Large intestine (tissue), 12 donors: ENCODE measurements at places on chromosomes 2 and 18. TPM values are rescaled to one million over a fixed set of nuclear protein-coding genes. Genes with fewer than 3 reads are reported as not detected.

DNA sequence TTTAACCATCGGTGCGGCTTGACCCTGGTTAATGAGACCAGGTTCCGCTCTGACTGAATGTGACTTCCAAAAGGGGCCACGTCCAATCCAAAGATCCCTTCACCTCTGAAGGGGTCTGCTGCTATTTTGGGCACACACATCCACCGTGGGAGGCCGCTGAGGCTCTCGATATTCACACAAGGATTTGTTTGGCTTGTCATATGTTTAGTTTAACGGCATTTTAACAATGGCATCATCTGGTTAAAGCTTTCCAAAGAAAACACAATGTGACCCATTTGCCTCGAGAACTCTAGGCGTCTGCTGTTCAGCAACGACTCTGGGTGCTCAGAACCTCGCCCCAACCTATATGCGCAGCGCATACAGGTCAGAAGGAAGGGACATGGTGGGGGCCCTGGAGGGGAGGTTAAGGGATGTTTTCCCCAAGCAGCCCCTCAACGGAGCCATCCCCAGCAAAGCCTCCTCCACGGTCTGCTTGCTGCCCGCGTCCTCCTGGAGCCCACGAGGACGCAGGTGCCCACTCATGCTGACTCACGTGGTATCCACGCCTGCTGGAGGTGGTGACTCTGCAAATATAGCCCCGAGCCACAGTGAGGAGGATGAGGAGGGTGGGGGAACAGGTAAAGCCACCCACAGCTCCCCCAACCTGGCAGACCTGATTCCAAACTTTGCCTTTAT, 260.3 kb downstream of the HDAC4 start:
- H3K4me3 ChIP-seq: no peak overlapping the region
- H3K27me3 ChIP-seq: no peaks in the 10 kb centered on the region
- peaks cover 60% of the 10 kb centered on the region for H3K36me3 ChIP-seq

The TDRD15 gene
- polyA plus RNA-seq: not detected

- H3K36me3 ChIP-seq: no peaks in the 10 kb centered on the region
- H3K4me1 ChIP-seq: no peaks in the 10 kb centered on the region
- no peaks in the 10 kb centered on the region for H3K27me3 ChIP-seq
- H3K4me3 ChIP-seq: no peak overlapping the region
- H3K27ac ChIP-seq: no peak overlapping the region
Observed at GRCh38 chr2:173764094-173764493, 201.1 kb downstream of the SP3 start.

- no peaks in the 10 kb centered on the region for H3K27me3 ChIP-seq
- H3K4me3 ChIP-seq: peak overlapping the region; percentile 77
- peak overlapping the region; percentile 86 for H3K27ac ChIP-seq
- peaks cover 22% of the 10 kb centered on the region for H3K36me3 ChIP-seq
- peak; percentile 60 for DNase-seq
Observed at GRCh38 chr2:96815326-96816126, 542 bp upstream of the CNNM3 start.

DNA sequence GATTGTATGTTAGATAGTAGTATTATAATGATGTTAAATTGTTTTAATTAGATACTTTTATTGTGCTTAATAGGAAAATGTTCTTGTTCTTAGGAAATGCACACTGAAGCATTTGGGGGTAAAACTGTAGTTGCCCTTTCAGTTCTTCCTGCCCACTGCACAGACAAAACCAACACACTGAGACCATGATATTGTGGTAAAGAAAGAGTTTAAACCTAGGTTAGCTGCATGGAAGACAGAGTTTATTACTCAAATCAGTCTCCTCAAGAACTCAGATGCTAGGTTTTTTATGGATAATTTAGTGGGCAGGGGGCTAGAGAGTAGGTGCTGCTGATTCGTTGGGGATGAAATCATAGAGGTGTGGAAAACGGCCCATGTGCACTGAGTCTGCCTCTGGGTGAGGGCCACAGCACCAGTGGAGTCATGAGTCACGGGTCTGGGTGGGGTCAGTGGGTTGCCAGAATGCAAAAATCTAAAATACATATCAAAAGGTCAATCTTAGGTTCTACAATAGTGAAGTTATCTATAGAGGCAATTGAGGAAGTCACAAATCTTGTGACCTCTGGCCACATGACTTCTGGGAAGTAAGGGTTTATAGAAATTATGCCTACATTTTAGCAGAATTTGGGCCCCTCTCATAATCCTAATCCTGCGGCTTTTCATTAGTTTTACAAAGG, 283.4 kb upstream of the FBXO11 start:
- H3K27me3 ChIP-seq: no peaks in the 10 kb centered on the region
- H3K36me3 ChIP-seq: no peaks in the 10 kb centered on the region
- DNase-seq: no peak
- no peaks in the 10 kb centered on the region for H3K4me1 ChIP-seq
- H3K4me3 ChIP-seq: no peak overlapping the region

DNA sequence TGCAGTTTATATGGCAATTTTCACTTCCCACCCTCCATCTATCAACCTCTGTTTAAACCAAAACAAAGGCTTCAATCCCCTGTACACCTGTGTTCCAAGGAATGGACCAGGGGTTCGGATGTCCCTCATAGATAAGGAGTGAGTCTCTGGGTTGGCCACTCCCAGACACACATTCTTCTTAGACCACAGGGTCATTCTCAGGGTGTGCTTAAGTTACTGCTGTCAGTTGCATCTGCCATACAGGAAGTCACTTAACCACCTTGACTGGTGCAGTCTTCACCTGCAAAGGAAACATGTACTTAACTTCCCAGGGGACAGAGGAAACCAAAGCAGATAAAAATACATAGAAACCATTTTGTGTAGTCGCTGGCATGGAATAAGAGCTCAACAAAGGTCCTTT, 151.0 kb upstream of the NDUFV2 start:
- no peak overlapping the region for H3K27ac ChIP-seq
- no peak for DNase-seq
- H3K4me1 ChIP-seq: peaks cover 4% of the 10 kb centered on the region
- H3K27me3 ChIP-seq: no peaks in the 10 kb centered on the region
- H3K36me3 ChIP-seq: no peaks in the 10 kb centered on the region

GRCh38 chr2:96146153-96146880, 1.1 kb upstream of the DUSP2 start:
- peaks cover 7% of the 10 kb centered on the region for H3K27me3 ChIP-seq
- no peak for DNase-seq
- peaks cover 15% of the 10 kb centered on the region for H3K4me1 ChIP-seq

The GCKR gene
- 2.9 TPM for polyA plus RNA-seq

The CRYBA2 gene
- 13.3 TPM for polyA plus RNA-seq

- no peak overlapping the region for H3K27ac ChIP-seq
- H3K4me1 ChIP-seq: no peaks in the 10 kb centered on the region
- H3K36me3 ChIP-seq: no peaks in the 10 kb centered on the region
Observed at GRCh38 chr18:4544142-4544541, 89.0 kb upstream of the DLGAP1 start.

GRCh38 chr2:219418155-219419011, at the start of gene DES:
TSS of gene DES (plus strand) at chr2:219418377. CDS start at chr2:219418463, 86 bp downstream.
- H3K27ac ChIP-seq: peak within 1 kb of the TSS; percentile 64
- peaks cover 50% of the 10 kb centered on the region for H3K27me3 ChIP-seq
- peak; percentile 53 for DNase-seq
- H3K36me3 ChIP-seq: peaks cover 3% of the 10 kb centered on the region
- H3K4me3 ChIP-seq: peak within 1 kb of the TSS; percentile 45

DNA sequence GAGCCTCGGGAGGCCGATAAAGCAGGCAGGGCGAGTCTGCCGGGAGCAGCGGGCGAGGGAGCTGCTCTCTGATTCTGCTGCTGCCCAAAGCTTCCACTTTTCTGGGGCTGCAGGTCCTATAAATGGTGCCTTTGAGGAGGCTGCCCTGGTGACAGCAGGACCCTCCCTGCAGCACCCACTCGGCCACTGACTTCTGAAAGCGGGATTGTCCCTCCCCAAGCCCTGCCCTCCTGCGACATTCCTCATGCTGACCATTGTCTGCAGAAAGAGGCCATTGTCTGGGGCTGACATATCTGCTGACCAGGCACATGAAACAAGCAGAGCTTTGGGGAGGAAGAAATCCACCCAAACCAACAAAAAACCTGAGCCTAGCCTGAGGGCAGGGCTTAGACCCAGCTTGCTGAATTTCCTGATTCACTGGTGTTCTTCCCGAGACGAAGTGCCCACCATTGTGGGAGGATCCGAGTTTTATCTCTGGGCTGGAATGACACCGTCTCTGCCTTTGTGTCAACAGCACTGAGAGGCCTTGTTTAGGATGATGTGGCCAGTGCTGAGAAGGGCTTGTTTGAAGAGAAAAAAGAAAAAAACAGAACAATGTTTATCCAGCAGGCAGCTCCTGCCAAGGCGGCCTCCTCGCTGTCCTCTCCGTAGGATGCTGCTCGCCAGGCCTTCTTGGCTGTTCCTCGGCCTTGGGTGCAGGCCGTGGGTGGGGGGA, 129.7 kb downstream of the MYCN start:
- H3K27ac ChIP-seq: peak overlapping the region; percentile 55
- H3K4me3 ChIP-seq: no peak overlapping the region
- H3K27me3 ChIP-seq: no peaks in the 10 kb centered on the region
- peaks cover 36% of the 10 kb centered on the region for H3K4me1 ChIP-seq
- no peaks in the 10 kb centered on the region for H3K36me3 ChIP-seq

DNA sequence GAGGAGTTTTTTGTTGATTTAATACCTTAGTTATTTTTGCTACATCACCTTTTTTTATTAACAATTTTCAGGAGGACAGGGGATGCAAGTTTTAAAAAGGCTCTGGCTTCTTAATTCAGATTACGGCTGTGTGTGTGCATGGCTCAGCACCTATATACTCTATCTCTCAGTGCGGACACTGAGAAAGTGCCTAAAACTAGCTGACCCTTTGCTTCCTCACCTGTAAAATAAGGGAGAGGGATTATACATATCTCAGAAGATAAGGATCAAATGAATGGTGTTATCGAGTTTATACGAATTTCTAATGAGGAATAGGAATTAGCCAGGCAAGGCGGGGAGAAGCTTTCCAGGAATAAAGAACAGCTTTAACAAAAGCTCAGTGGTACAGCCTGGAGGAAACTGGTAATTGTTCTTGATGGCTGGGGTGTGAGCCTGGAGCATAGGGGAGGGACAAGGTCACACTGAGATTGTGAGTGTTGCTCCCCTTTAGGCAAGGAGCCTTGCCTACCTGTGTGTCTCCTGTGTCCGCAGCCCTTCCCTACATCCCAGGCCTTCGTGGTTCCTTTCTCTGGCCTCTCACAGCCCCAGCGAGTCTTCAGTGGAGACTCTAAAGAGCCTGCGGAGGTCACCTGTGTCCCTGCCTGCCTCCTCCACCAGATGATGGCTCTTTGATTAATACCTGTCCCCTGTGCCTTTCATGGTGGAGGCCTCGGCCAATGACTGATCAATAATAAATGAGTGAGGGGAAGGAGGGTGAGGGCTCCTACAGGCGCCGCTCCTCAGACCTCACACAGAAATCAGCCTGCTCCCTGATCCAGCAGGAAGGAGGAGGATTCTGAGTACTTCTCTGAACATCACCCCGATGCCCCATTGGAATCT, 92.7 kb downstream of the DDX1 start:
- H3K4me1 ChIP-seq: peaks cover 4% of the 10 kb centered on the region
- no peaks in the 10 kb centered on the region for H3K27me3 ChIP-seq
- no peak for DNase-seq
- no peaks in the 10 kb centered on the region for H3K36me3 ChIP-seq
- no peak overlapping the region for H3K27ac ChIP-seq

DNA sequence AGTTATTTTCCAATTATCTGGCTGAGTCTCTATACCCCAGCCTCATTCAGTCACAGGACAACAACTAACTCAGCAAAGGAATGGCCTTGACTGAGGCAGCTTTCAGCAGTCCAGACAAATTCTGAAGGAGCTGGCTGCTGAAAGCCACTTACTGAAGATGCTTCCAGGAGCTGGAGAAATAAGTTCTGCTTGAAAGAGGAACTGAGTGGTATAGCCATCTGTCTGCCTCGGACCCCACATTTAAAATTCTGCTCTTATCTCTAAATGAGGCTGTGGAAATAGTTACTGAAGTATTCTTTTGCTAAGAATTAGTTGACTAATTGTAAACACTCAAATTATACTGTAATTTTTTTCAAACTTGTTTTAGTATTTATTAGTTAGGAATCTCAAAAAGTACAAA, 9.1 kb upstream of the GPD2 start:
- H3K4me1 ChIP-seq: no peaks in the 10 kb centered on the region
- no peak overlapping the region for H3K27ac ChIP-seq
- no peak for DNase-seq
- no peaks in the 10 kb centered on the region for H3K36me3 ChIP-seq
- no peaks in the 10 kb centered on the region for H3K27me3 ChIP-seq

- H3K4me3 ChIP-seq: no peak overlapping the region
- no peaks in the 10 kb centered on the region for H3K27me3 ChIP-seq
- peak; percentile 29 for DNase-seq
Observed at GRCh38 chr2:36485521-36485920, 112.4 kb downstream of the FEZ2 start.

- no peaks in the 10 kb centered on the region for H3K36me3 ChIP-seq
- DNase-seq: no peak
- no peaks in the 10 kb centered on the region for H3K4me1 ChIP-seq
- no peak overlapping the region for H3K4me3 ChIP-seq
- no peak overlapping the region for H3K27ac ChIP-seq
Observed at GRCh38 chr2:112159454-112159921, 21.3 kb downstream of the FBLN7 start.

The MC5R gene
- polyA plus RNA-seq: 0.66 TPM

GRCh38 chr2:66488946-66489345, 54.0 kb downstream of the MEIS1 start:
- H3K4me3 ChIP-seq: no peak overlapping the region
- no peaks in the 10 kb centered on the region for H3K36me3 ChIP-seq
- H3K4me1 ChIP-seq: peaks cover 7% of the 10 kb centered on the region
- no peaks in the 10 kb centered on the region for H3K27me3 ChIP-seq
- no peak overlapping the region for H3K27ac ChIP-seq
- no peak for DNase-seq

GRCh38 chr18:79899609-79900445, 51.6 kb downstream of the SLC66A2 start:
- H3K4me1 ChIP-seq: no peaks in the 10 kb centered on the region
- H3K27ac ChIP-seq: no peak overlapping the region
- H3K27me3 ChIP-seq: no peaks in the 10 kb centered on the region
- no peak for DNase-seq

The RNPEPL1 gene
- 61.8 TPM for polyA plus RNA-seq

The TMEM37 gene
- polyA plus RNA-seq: 70.7 TPM

- peak; percentile 71 for DNase-seq
- peaks cover 37% of the 10 kb centered on the region for H3K36me3 ChIP-seq
- no peaks in the 10 kb centered on the region for H3K27me3 ChIP-seq
- no peaks in the 10 kb centered on the region for H3K4me1 ChIP-seq
- peak overlapping the region; percentile 58 for H3K27ac ChIP-seq
- no peak overlapping the region for H3K4me3 ChIP-seq
Observed at GRCh38 chr2:203105996-203106395, 91.3 kb downstream of the NBEAL1 start.
